ENCODE measurements at places on chromosomes 7 and 10.

DNA sequence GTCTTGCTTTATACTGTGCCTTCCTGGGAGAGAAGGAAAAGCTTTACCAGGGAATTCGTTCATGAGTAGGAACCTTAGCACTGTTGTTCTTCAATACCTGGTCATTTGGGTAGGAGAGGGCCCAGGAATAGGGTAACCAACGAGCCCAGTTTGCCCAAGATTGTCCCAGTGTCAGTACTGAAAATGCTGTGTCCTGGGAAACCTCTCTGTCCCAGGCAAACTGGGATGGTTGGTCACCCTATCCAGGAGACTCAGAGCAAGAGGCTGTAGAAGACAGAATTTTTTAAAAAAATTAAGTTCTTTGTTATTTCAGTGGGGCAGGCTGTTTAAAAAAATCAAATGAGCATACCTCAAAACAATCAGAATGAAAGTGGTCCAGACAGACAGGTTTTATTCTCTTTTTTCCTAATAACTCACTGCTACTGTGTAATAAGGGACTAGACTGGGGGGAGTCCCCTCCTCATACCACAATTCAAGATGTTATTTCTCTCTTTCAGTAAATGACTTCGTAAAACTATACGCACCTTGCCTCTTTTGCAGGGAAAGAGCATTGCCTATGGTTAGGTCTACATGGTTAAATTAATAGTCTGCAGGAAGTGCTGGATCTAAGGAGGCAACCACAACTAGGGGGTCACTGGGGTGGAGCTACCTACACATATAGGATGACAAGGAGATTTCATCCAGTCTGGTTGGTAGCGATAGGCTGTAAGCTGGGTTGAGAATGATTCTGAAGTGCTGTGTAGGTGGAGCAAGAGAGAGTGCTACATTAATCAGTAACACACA lies 41.1 kb upstream of the FAM133B start:
- no peak for DNase-seq

GRCh38 chr10:47335906-47336305 lies 12.3 kb upstream of the RBP3 start:
- DNase-seq, result no peak

- DNase-seq, result peak; percentile 37
Measured at GRCh38 chr10:114758331-114758730, 63.2 kb upstream of the FHIP2A start.

- peak; percentile 86 for DNase-seq
Measured at GRCh38 chr10:101512738-101513137, 75.3 kb downstream of the POLL start.

GRCh38 chr7:101622609-101623173 lies 6.4 kb downstream of the MYL10 start:
- DNase-seq, result no peak

GRCh38 chr7:80770675-80771081 lies 132.2 kb downstream of the CD36 start:
- DNase-seq, result no peak

DNA sequence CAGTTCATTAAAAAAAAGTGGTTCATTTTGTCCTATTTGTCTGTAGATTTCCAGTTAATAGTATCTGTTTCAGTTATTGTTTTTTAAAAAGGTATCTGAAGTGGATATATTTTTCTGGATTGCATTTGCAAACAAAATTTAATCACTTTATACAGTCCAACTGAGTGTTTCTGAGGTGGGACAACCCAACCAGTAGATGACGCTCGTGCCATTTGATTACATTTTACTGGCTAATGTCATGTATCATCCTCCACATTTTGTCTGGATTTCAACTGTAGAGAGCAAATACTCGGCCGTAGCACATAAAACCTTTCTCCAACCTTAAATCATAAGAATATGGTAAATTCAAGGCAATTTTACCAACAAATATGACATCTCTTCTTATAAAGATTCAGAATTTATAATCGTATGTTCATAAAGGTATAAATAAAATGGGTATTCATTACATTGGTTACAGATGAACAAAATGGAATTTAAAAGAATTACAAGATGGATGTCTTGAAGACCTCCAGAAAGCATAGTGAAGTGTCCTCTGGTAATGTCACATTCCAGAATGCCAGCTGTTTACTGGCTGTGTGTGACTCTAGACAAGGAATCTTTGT lies 789.0 kb downstream of the PHTF2 start:
- peak; percentile 61 for DNase-seq

- DNase-seq, result peak; percentile 41
Measured at GRCh38 chr10:125091891-125092290, 68.5 kb downstream of the CTBP2 start.

- peak; percentile 97 for DNase-seq
Measured at GRCh38 chr7:28354601-28355402, 57.5 kb upstream of the CREB5 start.

- no peak for DNase-seq
Measured at GRCh38 chr7:108628678-108629077, 59.0 kb downstream of the DNAJB9 start.

DNA sequence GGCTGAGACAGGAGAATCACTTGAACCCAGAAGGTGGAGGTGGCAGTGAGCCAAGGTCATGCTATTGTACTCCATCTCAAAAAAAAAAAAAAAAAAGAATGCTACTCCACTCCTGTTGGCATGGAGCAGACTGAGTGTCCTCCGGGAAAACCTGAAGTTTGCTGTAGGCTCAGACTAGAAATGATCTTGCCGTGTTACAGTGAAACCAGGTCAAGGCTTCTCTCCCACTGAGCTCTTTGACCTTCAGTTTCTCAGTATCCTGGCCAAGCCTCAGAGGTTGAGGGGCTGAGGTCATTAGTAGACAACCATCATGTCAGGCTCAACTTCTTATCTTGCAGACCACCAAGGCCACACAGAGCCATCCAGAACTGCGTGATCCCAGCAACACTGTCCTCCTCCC lies 348.6 kb upstream of the ZNF32 start:
- no peak for DNase-seq

DNA sequence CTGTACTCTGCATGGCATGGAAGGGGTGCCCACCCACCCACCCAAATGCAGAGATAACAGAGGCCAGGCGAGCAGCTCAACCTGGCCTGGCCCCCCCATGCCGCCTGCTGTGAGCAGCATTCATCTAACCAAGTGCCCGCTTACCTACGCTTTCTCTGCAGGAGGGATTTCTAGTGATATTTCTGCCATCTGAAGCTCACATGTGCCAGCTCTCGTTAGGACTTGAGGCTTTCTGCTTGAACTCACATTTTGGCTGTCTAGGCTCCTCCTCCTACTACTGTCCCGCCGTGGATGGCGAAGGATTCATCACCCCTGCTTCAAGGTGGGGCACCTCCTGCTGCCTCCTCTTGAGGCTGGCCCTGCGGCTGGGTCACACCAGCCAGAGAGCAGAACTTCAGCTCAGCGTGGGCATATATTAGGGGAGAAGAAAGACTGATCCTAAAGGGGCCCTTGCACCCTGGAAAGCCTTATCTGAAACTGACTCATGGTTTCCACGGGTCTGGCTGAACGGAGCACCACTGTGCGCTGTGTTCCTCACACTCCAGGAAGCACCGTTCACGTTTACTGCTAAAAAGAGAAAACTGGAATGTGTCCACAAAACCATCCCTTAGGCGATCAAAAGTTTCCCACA lies 45.5 kb downstream of the CTBP2 start:
- no peak for DNase-seq

- peak; percentile 85 for DNase-seq
Measured at GRCh38 chr10:15775513-15775912, 55.8 kb upstream of the ITGA8 start.

GRCh38 chr10:123558651-123559050 lies 107.5 kb upstream of the GPR26 start:
- no peak for DNase-seq

DNA sequence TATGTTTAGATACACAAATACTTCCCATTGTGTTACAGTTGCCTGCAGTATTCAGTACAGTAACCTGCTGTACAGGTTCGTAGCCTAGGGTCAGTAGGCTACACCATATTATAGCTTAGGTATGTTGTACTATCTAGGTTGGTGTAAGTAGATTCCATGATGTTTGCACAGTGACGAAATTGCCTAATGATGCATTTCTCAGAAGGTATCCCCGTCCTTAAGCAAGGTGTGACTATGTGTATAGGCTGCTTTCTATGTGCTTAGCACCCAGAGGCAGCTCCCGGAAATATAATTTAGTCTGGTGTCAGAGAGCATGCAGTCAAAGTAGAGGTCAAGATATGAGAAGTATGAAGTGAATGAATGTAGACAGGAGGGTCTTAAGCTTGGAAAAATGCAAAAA lies 9.8 kb downstream of the MAPK8 start:
- no peak for DNase-seq

GRCh38 chr10:77636282-77636966 lies 1.2 kb downstream of the KCNMA1 start:
- peak; percentile 47 for DNase-seq

DNA sequence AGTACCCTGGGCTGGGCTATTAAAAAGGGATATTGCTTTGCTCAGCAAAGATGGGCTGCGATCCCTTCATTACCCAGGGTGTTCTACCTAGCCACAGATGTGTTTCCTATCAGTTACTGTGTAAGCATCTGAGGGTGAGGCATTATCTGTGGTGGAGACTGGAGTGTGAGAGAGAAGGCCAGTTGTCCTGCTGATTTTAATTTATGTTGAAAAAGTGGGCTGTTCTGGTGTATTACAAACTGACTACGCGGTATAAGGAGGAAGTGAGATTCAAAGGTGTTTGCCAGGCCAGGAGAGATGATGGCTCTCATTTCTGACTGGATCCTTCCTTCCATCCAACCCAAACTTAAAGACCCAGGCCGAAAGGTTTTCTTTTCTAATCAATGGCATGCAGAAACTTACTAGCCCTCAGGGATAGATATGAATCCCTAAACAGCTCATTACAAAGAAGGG lies 7.6 kb downstream of the TCF7L2 start:
- peak; percentile 54 for DNase-seq

DNA sequence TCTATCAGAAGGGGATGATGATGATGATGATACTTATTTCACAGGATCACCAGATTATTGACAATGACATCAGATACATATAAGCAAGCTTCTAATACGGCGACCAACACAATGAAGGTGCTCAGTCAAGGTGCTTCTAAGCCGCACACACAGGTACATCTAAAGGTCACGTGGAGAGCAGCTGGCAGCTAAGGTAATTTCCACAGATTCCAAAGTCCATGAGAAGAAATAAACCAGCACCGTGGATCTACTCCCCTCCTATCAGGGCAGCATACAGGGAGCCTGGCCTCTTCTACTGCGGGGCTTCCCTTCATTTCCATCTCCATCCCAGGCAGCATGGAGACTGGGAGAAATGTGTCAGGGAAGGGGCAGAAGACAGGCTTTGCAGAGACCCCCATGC lies 37.5 kb downstream of the DENND11 start:
- no peak for DNase-seq

- no peak for DNase-seq
Measured at GRCh38 chr10:4190876-4191275, 405.9 kb upstream of the KLF6 start.

GRCh38 chr7:81111358-81111757 lies 192.5 kb upstream of the SEMA3C start:
- peak; percentile 84 for DNase-seq

- DNase-seq, result no peak
Measured at GRCh38 chr7:88200789-88201188, 19.0 kb downstream of the SRI start.

DNA sequence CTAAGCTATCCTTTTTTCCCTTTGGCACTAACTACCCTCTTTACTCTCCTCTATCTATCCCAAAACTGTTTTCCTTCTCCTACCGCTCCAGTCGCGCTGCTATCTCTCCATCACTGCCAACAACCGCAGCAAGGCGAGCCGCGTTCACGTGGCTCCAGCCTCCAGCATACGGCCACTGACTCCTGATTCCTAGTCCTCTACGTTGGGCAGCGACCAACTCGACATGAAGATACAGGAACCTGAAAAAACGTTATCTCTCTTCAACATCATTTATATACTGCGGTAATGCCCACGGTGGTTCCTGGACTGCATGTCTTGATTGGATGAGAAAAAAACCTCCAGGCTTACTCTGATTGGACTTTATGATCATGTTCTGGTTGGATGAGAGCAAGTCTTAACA lies 129.5 kb downstream of the ZNF716 start:
- DNase-seq, result no peak

GRCh38 chr7:12584930-12585329 lies 14.4 kb downstream of the SCIN start:
- peak; percentile 66 for DNase-seq

GRCh38 chr10:103932971-103933370 lies 15.0 kb upstream of the STN1 start:
- DNase-seq, result no peak

DNA sequence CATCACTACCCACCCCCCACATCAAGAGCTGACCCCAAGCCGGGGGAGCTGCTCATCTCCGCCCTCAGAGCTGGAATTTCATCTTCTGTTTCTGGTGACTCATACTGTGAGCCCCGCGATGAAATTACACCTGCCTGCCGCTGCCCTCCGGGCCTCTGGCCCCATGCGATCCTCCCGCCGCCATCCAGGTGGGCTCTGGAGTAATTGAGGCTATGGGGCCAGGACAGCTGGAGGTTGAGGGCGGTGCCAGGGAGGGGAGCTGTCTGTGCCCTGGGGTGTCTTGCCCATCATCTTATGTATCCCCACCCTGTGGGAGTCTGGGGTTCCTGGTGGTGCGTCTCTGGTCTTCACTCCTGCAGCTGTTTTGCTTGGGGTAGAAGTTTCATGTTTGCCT lies 9.0 kb downstream of the GTF2IRD1 start:
- no peak for DNase-seq

- no peak for DNase-seq
Measured at GRCh38 chr10:42932735-42933447, 144.0 kb upstream of the RET start.

DNA sequence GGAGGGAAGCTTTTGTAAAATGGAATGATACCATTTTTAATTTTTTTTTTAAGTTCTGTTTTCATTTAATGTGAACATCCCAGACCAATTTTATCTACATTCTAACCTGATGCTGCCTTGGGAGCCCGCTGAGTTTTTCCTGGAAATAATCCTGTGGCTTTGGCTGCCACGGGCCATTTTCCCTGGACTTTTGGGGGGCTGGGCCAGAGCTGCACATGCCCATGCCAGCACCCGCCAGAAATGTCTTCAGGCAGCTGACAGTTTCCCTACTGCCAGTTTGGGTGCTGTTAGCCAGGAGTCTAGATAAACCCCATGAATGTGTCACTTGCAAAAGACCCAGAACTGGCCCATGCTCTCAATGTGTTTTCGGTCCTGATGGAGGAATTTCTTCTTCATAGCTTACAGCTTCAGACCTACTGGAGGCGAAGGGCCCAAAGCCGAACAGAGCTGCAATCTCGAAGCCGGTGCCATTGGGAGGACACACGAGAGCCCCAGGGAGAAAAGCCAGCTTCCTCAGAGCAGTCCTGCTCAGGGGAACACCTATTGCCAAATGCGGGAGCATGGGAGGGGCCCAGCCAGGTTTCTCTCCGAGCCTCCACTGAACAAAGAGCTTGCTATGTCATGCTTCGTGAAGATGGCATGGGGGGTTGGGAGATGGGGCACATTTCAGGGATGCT lies 444.2 kb upstream of the MKI67 start:
- DNase-seq, result no peak

GRCh38 chr7:80826520-80827238 lies 92.2 kb downstream of the SEMA3C start:
- DNase-seq, result peak; percentile 65

GRCh38 chr10:125691160-125691981 lies 8.4 kb upstream of the TEX36 start:
- DNase-seq, result no peak

GRCh38 chr7:102935450-102936115 lies 22.8 kb downstream of the LRRC17 start:
- no peak for DNase-seq
